ENCODE measurements at places on chromosomes 12 and 14.

GRCh38 chr12:131378861-131379665 is 331.8 kb upstream of the SFSWAP start:
- no peak for DNase-seq

DNA sequence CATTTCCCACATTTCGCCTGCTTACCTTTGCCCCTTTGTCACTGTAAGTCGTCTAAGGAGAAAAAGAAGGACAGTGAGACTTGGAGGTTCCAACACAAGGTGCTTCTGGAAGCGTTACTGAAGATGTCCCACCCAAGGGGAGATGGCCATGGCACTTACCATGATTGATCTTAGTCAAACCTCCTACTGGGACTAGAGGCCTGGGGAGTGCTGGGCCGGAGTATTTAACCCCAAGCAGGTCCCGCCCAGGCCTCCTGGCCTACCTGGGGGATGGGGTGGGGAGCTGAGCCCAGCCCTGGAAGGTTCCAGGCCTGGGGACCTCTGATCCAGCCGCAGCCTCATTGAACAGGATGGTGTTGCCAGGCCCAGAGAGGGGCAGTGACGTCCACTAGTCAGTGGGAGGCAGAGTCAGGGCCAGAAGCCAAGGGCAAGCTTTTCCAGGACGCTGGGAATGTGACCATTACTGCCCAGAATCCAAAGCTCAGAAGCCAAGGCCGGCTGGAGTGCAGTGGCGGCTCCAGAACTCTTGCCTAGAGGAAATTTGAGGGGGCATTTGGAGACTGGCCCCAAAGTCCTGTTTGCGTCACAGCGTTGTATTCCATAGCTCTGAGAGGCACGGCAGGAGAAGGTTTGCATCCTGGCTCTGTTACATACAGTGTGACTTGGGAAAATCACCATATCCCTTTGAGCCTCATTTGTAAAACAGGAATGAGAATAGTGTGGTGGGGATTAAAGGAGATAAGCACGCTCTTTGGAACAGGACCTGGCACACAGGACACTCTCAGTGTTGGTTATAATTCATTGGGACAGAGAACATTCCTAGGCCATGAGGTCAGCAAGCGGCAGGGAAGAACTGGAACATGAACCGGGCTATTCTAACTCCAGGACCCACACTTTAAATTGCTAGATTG is at the start of gene HPD:
HPD (minus strand) TSS at position 198 of the 911 bp plus-strand sequence; CDS start at position 162, 36 bp downstream.
- DNase-seq = peak; percentile 82

DNA sequence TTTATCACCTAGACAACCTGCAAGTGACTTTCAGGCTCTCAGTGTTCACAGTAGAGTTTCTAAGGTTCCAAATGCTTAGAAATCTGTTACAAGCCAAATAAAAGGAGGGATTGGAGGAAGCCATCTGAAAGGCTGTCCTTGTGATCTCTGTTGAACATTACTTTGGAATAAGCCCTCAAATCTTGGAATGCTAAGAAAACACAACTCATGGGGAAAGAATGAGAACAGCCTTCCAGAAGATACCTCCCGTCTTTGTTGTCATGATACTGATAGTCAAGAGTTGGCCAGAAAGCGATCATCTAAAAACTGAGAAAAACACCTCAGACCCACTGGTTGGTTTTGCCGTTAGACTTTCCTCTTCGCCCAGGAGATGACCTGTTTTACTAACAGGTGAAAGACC is 44.4 kb upstream of the KCNK13 start:
- peak; percentile 5 for DNase-seq

GRCh38 chr12:89225401-89225800 is 126.9 kb downstream of the DUSP6 start:
- DNase-seq = peak; percentile 57

DNA sequence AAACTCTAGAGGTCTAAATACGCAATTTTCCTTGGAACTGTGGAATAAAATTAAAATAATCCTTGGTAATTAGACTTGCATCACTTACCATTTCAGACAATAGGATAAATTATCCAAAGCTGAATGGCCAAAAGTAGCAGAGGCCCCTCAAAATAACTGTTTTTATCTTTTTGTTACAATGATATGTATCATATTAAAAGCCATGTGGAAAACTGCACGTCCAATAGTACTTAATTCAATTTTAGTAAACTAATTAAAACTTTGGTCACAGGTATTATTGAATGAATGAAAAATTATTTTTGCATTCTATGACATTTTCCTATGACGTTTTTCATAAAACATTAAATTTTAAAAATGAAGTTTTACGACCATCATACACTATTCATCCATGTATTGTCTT is 98.5 kb downstream of the CDK17 start:
- no peak for DNase-seq

GRCh38 chr12:52873832-52874572 is 25.2 kb upstream of the KRT78 start:
- DNase-seq = peak; percentile 89

- no peak for DNase-seq
Observed at GRCh38 chr12:99745895-99746294, 98.3 kb downstream of the GARIN6 start.

DNA sequence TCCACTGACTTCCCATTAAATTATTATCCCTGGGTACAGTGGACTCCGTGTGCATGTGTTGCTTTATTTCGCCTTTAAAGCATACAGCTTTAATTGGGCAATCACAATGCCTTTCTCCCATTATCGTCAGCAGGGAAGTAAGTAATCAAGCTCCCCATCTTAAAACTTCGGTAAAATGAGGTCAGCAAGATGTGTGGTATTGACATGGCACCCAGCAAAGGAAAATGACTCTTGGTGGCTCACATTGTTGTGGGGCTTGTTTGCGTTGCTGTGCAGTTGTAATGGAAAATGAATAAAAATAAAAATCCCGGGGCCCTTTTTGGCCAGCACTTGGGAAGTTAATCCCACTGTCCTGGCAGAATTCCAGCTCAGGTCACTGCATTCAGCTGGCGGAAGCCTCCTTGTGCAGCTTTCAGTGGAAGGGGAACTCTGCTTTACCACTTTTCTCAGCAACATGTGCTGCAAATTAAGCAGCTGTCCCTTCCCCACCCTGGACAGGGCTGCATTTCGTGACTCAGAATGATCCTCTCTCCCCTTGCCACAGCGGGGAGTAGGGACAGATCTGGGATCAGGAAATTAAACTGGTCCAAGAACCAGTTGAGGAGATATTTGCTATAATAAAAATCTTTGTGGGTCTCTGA is 13.9 kb upstream of the ATP2A2 start:
- peak; percentile 84 for DNase-seq

- DNase-seq = no peak
Observed at GRCh38 chr14:38727731-38728130, 375.3 kb downstream of the SEC23A start.

GRCh38 chr14:59632381-59632780 is 55.8 kb upstream of the CCDC175 start:
- DNase-seq = no peak

- DNase-seq = no peak
Observed at GRCh38 chr14:51124029-51124428, 29.1 kb upstream of the TRIM9 start.

GRCh38 chr14:55803873-55804553 is 224.0 kb downstream of the KTN1 start:
- DNase-seq = no peak

GRCh38 chr14:64191756-64192155 is 102.4 kb downstream of the ESR2 start:
- peak; percentile 76 for DNase-seq

DNA sequence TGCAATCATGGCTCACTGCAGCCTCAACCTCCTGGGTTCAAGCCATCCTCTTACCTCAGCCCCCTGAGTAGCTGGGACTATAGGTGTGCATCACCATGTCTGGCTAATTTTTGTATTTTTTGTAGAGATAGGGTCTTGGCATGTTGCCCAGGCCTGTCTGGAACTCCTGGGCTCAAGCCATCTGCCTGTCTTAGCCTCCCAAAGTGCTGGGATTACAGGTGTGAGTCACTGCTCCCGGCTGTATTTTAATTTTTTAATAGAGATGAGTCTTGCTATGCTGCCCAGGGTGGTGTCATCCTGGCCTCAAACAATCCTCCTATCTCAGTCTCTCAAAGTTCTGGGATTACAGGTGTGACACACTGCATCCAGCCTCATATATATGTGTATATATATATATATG is 31.7 kb upstream of the GPRC5A start:
- no peak for DNase-seq

All from AG10803 (cell line).